ENCODE measurements at places on chromosomes 5 and 9. TPM values are rescaled to one million over a fixed set of nuclear protein-coding genes. Genes with fewer than 3 reads are reported as not detected.

Gene IL9
- not detected for total RNA-seq

Gene GAS1
- total RNA-seq: 5.7 TPM

GRCh38 chr5:167057665-167058064 is 1233.8 kb upstream of the WWC1 start:
- H3K4me3 ChIP-seq: no peak overlapping the region
- no peaks in the 10 kb centered on the region for H3K4me1 ChIP-seq
- no peaks in the 10 kb centered on the region for H3K36me3 ChIP-seq
- no peak overlapping the region for H3K27ac ChIP-seq

DNA sequence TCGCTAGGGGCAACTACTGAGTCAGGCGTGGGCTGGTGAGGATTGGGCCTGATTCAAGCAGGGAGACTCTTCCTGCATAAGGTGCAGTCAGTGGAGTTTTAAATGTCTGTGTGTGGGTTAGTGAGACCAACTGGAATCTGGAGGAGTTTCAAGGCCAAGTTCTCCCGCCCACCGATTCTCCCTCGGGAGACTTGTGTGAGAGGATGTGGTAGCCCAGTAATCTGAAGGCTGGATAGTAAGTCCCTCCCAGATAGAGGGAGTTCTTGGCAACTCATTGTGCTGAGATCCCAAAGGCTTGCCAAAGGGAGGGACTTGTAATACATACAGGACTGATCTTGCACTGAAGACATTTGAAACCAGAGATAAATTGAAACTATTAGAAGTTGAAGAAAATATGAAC is 51.8 kb downstream of the WDR36 start:
- H3K27ac ChIP-seq: no peak overlapping the region
- H3K4me3 ChIP-seq: no peak overlapping the region
- H3K36me3 ChIP-seq: no peaks in the 10 kb centered on the region
- DNase-seq: no peak

Gene RGS7BP
- total RNA-seq: 2.3 TPM

Gene NTNG2
- total RNA-seq: 0.52 TPM

GRCh38 chr5:179121667-179122111 is 61.5 kb downstream of the ZNF354C start:
- H3K27ac ChIP-seq: no peak overlapping the region
- H3K27me3 ChIP-seq: no peaks in the 10 kb centered on the region
- no peak overlapping the region for H3K4me3 ChIP-seq
- no peaks in the 10 kb centered on the region for H3K4me1 ChIP-seq
- no peak for DNase-seq

- no peaks in the 10 kb centered on the region for H3K27me3 ChIP-seq
- H3K27ac ChIP-seq: no peak overlapping the region
- DNase-seq: no peak
- H3K4me1 ChIP-seq: no peaks in the 10 kb centered on the region
- no peak overlapping the region for H3K4me3 ChIP-seq
- no peaks in the 10 kb centered on the region for H3K36me3 ChIP-seq
These were observed 320.2 kb upstream of the GRAMD2B start for GRCh38 chr5:126103050-126103449.

- no peak overlapping the region for H3K27ac ChIP-seq
- no peak for DNase-seq
- H3K4me1 ChIP-seq: no peaks in the 10 kb centered on the region
These were observed 191.1 kb upstream of the PIK3R1 start for GRCh38 chr5:68024426-68024825.

GRCh38 chr9:87149799-87150198 is 202.5 kb upstream of the GAS1 start:
- no peaks in the 10 kb centered on the region for H3K36me3 ChIP-seq
- no peak overlapping the region for H3K27ac ChIP-seq
- peaks cover 14% of the 10 kb centered on the region for H3K27me3 ChIP-seq
- no peak overlapping the region for H3K4me3 ChIP-seq
- peaks cover 7% of the 10 kb centered on the region for H3K4me1 ChIP-seq

- no peaks in the 10 kb centered on the region for H3K4me1 ChIP-seq
- H3K27me3 ChIP-seq: peaks cover 50% of the 10 kb centered on the region
- no peak overlapping the region for H3K4me3 ChIP-seq
These were observed 4.2 kb downstream of the NR5A1 start for GRCh38 chr9:124502711-124503702.

DNA sequence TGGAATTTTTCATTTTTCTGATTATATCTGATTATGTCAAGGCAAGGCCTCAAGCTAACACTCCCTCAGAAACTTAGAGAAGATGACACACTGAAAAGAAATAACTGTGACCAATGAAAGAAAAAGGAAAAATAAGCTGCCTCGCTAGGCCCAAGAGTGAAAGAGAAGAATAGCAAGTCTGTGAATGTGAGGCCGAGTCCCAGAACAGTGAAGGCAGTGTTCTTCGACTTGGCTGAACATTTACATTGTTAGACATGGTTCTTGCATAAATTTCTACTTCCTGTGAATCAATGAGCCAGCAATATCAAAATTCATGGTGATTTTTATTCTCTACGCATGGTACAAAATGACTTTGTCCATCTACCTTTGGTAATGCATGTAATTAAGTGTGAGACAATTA is at the start of gene ATP10B:
Gene ATP10B, minus strand, starts transcription at position 163 of the 400 bp plus-strand sequence. CDS start 164,137 bp downstream, outside the sequence.
- no peaks in the 10 kb centered on the region for H3K36me3 ChIP-seq
- H3K27me3 ChIP-seq: no peaks in the 10 kb centered on the region
- no peak within 1 kb of the TSS for H3K4me3 ChIP-seq
- no peak for DNase-seq

DNA sequence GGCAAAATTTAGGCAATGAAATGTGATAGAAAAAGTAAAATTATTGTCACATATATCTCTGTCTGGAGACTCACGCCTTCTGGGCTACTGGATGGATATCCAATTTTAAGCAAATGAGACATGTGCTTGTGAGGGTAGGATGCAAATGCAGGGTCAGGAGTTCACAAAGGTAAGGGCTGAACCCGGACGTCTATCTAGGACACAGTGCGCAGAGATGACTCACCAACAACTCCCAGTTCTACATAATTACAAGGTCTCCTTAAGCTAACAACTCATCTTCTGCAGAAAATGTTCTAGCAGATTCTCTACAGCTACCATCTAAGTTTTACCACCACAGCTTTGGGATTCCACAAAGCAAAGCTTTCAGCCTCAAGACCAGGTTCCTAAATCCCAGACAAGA is 160.5 kb downstream of the ENTREP1 start:
- H3K27ac ChIP-seq: no peak overlapping the region
- no peak overlapping the region for H3K4me3 ChIP-seq
- no peaks in the 10 kb centered on the region for H3K36me3 ChIP-seq
- DNase-seq: no peak

GRCh38 chr5:96242571-96242970 is 190.5 kb downstream of the PCSK1 start:
- no peak overlapping the region for H3K27ac ChIP-seq
- no peak overlapping the region for H3K4me3 ChIP-seq
- H3K36me3 ChIP-seq: no peaks in the 10 kb centered on the region
- H3K4me1 ChIP-seq: no peaks in the 10 kb centered on the region
- no peak for DNase-seq

Gene CAMK4
- total RNA-seq: 8.3 TPM

GRCh38 chr5:88808153-88808552 is 74.8 kb downstream of the MEF2C start:
- no peak for DNase-seq
- H3K27me3 ChIP-seq: no peaks in the 10 kb centered on the region
- no peaks in the 10 kb centered on the region for H3K36me3 ChIP-seq
- no peak overlapping the region for H3K27ac ChIP-seq

DNA sequence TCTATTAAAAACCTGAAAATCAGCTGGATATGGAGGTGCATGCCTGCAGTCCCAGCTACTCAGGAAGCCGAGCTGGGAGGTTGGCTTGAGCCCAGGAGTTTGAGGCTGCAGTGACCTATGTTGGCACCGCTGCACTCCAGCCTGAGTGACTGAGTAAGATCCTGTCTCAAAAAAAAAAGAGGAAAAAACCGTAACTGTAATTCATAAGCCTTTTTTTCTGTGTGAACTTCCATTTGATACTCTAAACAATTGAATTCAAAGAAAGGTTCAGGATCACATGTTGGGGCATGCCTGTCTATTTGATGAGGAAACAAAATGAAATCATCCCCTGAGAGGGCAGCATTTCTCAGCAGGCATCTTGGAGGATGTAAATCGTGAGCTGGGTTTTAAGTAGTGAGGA is 38.8 kb downstream of the ITGA2 start:
- H3K27me3 ChIP-seq: no peaks in the 10 kb centered on the region
- no peaks in the 10 kb centered on the region for H3K4me1 ChIP-seq
- no peak for DNase-seq
- no peaks in the 10 kb centered on the region for H3K36me3 ChIP-seq

GRCh38 chr9:133140606-133141005 is 19.6 kb upstream of the RALGDS start:
- no peaks in the 10 kb centered on the region for H3K36me3 ChIP-seq
- no peaks in the 10 kb centered on the region for H3K27me3 ChIP-seq
- H3K4me1 ChIP-seq: peaks cover 11% of the 10 kb centered on the region
- no peak for DNase-seq
- H3K27ac ChIP-seq: no peak overlapping the region
- H3K4me3 ChIP-seq: no peak overlapping the region

GRCh38 chr5:20536341-20536740 is 548.3 kb upstream of the CDH18 start:
- no peak for DNase-seq
- H3K36me3 ChIP-seq: no peaks in the 10 kb centered on the region
- H3K27ac ChIP-seq: no peak overlapping the region

GRCh38 chr5:53481887-53482716 is 1.7 kb downstream of the FST start:
- H3K36me3 ChIP-seq: peaks cover 42% of the 10 kb centered on the region
- H3K4me3 ChIP-seq: peak overlapping the region; percentile 78
- no peaks in the 10 kb centered on the region for H3K27me3 ChIP-seq
- no peak overlapping the region for H3K27ac ChIP-seq

- H3K4me3 ChIP-seq: no peak overlapping the region
- H3K36me3 ChIP-seq: no peaks in the 10 kb centered on the region
- DNase-seq: no peak
- no peaks in the 10 kb centered on the region for H3K4me1 ChIP-seq
These were observed 85.8 kb upstream of the TAS2R1 start for GRCh38 chr5:9715891-9716335.
